AG09309 (cell line): ENCODE measurements at places on chromosomes 2 and 18.

DNA sequence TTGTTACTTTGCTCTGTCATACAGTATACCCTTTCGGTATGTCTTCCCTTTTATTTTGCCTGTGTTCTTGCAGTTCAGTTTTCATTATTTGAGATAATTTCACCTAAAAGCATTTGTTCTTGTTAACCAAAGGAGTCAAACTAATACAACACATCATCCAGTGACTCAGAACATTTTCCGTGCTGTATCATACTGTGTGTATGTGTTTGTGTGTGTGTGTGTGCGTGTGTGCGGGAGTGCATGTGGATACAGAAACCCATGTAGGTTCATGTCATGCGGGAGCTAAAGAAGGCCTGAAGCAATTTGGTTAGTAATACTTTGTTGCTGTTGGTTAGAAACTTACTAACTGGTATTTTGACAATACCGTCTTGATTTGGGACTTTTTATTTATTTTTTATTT lies 60.0 kb downstream of the CEP192 start:
- DNase-seq = no peak

DNA sequence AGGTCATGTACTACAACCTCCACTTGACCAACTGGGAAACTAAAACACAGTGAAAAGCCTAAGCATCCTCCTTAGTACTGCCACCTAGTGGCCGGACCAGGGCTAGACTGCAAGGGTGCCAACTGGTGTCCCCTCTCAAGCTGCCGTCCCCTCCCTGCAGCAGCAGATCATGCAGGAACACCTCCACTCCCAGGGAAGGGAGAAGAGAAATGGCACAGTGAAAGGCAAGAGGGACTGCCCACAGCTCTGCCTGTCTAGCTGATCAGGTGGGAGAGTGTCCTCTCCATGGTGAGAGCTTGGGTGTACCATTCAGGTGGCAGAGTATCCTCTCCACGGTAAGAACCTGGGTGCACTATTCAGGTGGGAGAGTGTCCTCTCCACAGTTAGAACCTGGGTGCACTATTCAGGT lies 78.1 kb downstream of the AAK1 start:
- DNase-seq = no peak

- no peak for DNase-seq
These were observed 16.5 kb downstream of the CPLX4 start for GRCh38 chr18:59301929-59302328.

- DNase-seq = no peak
These were observed 205.4 kb downstream of the PPP1R1C start for GRCh38 chr2:182191061-182191460.

DNA sequence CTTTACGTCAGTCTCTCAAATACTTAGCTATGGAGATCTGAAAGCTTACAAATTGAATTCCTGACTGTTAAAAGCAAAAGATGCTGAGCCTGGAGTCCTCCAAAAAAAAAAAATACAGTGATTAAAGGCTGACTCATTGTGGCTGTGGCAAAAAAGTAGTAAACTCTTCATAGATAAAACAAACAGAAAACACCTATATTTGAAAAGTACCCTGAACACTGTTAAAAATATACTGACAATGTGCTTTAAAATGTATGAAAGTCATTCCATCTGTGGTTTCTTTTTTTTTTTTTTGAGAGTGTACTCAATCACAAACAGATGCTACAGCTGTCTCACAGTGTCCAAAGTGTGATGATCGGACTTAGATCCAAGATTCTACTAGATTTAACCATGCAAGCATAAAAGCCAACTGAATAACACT lies 267.6 kb upstream of the CYP26B1 start:
- DNase-seq = peak; percentile 54

DNA sequence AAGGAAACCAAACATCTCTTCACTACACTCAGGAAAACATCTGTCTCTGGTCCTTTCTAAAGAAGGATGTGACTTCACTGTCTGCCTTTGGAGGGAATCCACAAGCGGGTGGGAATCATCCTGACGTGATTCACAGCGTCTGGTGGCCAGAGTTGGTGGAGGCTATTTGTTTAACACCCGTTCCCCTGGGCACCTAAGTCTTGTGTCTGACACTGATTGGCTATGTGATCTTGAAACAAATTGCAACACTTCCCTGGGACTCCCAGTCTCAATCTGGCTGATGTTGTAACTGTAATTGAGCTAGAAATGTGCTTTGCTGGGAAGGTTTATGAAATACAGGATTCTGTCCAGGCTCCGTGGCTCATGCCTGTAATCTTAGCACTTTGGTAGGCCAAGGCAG lies 28.8 kb upstream of the SIX3 start:
- peak; percentile 60 for DNase-seq

DNA sequence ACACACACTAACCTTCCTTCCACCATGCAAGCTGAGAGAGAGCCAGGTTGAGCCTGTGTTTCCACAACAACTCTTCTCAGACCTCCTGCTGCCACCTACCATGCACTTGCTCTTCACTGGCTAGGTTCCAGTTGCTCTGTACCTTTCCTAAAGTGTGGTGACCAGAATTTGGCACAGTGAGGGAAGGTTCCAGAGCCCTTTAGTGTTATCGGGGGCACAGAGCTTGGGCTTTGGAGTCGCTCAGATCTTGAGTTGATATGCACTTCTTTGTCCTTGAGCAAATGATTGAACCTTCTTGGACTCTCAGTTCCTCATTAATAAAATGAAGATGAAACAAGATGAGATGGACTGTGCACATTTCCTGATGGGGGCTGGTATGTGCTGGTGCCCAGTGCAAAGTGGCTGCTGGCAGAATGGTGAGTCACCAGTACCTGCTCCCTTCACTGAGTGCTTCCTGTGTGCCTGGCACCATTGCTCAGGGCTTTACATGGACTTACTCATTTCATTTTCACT lies 47.1 kb downstream of the NEDD4L start:
- no peak for DNase-seq

DNA sequence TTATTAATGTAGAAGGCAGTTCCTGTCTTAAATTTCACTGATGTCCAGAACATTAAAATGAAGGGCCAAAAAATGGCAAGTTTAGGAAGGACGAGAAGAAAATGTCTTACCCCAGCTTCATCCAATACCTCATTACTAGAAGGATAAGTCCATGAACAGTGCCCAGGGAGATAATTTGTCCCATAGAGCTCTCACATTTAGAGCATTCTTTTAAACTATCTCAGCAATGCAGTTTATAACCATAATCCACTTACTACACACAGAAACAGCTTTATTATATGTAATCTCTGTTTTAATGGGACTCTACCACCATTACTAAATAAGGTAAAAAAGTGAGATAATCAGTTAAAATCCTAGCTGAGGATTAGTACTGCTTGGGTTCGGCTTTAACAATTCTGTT lies 142.5 kb downstream of the PARD3B start:
- no peak for DNase-seq

GRCh38 chr18:61924550-61924949 lies 31.7 kb upstream of the RNF152 start:
- DNase-seq = no peak

- DNase-seq = no peak
These were observed 264.1 kb upstream of the FN1 start for GRCh38 chr2:215699700-215700538.

DNA sequence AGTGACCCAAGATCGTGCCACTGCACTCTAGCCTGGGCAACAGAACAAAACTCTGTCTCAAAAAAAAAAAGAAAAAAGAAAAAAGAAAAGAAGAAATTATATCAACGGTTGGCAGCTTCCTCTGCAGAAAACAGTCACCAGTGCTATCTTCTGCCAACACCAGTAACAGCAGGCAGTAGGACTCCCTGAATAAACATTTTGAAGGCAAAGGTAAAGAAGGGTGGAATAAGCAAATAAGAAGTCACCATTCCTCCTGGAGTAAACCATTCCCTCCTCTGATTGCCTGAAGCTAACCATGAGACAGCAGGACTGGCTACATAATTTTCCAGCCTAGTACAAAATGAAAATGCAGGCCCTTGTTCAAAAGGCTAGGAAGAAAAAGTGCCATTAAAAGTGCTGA lies 9.0 kb upstream of the RNF103 start:
- no peak for DNase-seq

- DNase-seq = no peak
These were observed 29.9 kb downstream of the CREG2 start for GRCh38 chr2:101357376-101357775.

DNA sequence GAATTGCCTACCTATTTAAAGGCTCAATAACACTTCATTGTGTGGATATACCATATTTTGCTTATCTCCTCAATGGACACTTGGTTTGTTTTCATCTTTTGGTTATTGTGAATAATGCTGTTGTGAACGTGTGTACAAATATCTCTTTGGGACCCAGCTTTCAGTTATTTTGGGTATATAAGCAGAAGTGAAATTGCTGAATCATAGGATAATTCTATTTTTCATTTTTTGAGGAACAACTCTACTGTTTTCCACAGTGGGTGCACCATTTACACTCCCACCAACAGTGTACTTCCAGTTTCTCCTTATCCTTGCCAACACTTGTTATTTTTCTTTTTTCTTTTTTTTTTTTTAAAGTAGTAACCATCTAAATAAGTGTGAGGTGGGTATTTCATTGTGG lies 29.0 kb downstream of the PTPN4 start:
- no peak for DNase-seq

DNA sequence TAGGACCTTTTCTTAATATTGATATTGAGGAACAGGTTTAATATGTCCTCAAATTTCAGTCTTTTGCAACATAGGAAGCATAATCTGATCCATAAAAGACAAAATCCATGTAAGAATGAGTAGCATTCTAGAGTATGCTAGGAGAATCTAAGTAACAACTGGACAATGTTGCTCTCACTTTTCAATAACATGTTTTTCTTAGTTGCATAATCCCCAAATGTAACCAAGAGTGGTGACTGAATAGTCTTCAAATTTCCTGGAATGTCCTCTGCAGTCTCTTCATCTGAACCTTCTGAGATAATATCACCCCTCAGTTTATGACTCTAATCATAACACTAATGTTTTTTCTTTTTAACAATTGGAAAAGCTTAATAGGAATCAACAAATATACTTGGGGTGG lies 110.0 kb upstream of the ZEB2 start:
- no peak for DNase-seq

- DNase-seq = no peak
These were observed 8.7 kb downstream of the TYMS start for GRCh38 chr18:666177-666576.

DNA sequence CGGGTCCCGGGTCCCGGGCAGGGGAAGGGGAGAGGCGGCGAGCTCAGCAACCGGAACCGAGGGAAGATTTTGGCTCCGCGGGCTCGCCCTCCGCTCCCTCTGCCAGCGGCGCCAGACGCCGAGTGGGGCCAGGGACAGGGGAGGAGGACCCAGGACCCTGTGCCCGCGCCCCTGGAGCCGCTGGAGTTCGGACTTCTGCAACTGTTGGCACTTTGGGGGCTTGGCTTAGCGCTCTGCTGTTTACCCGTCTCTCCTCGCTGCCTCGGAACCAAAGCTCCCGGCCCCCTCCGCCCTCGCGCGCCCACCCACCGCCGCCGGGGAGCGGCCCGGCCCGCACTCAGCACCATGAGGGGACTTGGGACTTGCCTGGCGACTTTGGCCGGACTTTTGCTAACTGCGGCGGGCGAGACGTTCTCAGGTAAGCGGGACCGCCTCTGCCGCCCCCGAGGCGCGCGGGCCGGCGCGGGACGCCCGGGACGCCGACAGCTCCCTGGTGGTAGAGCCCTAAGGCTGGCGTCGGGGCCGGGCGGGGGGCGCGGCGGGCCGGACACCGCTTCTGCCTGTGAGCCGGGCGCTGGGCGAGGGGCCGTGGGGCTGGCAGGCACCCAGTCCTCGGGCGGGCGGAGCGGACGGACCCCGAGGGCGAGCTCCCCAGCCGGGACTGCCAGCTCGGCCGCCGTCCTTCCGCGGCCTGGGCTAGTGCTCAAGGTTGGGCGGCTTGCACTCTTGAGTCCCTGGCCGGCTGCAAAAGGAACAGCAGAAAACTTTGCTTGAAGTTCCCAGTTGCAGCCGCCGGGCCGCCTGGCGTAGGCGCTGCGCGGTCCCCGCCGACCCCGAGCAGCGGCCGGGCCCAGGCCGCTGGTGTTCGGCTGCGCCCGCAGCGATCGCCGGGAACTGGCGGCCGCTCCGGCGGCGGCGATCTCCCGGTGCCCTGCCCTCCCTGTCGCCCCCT lies 634 bp downstream of the PTPRM start:
- no peak for DNase-seq

DNA sequence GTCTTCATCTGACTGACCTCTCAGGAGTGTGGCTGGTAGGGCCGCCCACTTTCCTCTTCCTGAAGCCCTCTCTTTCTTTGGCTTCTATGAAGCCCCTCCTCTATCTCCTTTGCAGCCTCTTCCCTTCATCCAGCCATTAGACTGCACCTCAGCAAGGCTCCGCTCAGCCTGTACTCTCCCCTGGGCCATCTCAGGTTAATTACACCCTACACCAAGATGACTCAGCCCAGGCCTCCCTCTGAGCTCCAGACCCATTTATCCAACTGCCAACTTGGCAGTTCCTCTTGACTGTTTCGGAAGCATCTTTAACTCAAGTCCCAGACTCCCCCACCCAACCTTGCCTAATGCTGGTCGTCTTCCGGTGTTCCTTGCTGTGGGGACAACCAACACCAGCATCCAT lies 5.8 kb upstream of the WNT6 start:
- DNase-seq = no peak

DNA sequence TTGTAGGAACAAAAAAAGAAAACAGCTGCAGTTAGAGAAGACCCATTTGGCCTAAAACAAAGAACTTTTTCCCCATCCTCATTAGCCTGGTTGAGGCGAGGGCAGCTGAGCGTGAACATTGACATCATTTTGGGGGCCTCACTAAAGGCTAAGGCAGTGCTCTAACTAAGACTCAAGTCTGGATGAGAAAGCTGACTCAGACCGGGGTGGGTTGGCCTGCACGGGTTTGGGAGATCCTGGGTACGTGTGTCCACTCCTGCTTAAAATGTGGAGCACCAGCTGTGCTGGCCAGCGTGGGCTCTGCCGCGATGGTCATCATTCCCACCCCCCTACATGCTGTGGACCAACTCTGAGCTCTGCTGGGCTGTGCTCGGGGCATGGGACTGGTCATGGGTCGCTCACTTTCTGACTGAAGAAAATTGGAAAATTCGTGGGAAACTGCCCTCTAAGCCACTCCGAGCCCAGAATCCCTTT lies 86.0 kb upstream of the TMEM247 start:
- DNase-seq = no peak

DNA sequence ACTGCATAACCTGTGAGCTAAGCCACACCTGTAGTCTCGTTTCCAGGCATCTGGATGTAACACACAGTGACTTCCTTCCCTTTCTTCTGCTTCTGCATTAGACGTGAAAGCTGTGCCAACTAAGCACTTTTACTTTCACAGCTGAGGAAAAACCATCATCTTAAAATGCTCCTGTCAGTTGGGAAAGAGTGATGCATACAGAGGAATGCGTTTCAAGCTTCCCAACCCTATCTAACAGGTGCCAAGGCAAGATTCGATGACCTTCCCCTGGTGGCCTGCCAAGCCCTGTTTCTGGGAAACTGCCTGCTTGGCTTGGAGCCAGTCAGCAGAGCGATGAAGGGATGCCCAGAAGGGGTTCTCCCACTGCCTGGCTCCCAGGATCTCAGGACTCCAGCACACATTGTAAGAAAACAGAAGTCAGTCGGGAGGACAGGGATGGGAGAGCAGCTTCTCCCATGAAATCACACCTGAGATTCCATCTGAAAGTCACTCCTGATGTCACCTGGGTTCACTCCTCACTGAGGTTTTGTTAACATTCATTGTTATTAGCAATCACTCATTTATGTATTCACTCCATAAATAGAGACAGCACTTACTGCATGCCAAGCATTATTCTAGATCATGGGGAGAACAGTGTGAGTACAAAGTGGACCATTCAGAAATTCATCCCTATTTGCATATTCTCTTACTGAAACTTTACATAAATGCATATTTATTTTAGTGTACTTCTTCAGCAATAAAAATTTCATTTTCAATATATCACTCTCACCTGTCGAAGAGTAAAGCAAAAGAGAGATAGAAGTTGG lies 64.1 kb downstream of the DTNA start:
- no peak for DNase-seq

GRCh38 chr2:46098621-46099062 lies 198.6 kb upstream of the EPAS1 start:
- no peak for DNase-seq
